ENCODE measurements at places on chromosomes 12 and 14.
A peak's percentile ranks its signal among the peaks of the same experiment; 100 is the strongest.

GRCh38 chr14:96512602-96513397 is 10.6 kb downstream of the PAPOLA start:
- no peak overlapping the region for H3K27ac ChIP-seq
- 0 out of 2 replicates have a peak, but pooled peaks cover 4% of the 10 kb centered on the region for H3K4me1 ChIP-seq
- no peaks in the 10 kb centered on the region for H3K36me3 ChIP-seq
- no peak overlapping the region for H3K4me3 ChIP-seq

GRCh38 chr12:5200278-5201087 is 156.8 kb downstream of the KCNA5 start:
- H3K27me3 ChIP-seq = no peaks in the 10 kb centered on the region
- no peak overlapping the region for H3K27ac ChIP-seq
- no peaks in the 10 kb centered on the region for H3K4me1 ChIP-seq

- no peaks in the 10 kb centered on the region for H3K36me3 ChIP-seq
- no peak for DNase-seq
- no peaks in the 10 kb centered on the region for H3K27me3 ChIP-seq
- no peak overlapping the region for H3K27ac ChIP-seq
- no peak overlapping the region for H3K4me3 ChIP-seq
- H3K4me1 ChIP-seq = no peaks in the 10 kb centered on the region
Measured at GRCh38 chr12:10285919-10286318, 21.8 kb upstream of the KLRD1 start.

- no peaks in the 10 kb centered on the region for H3K27me3 ChIP-seq
- peak overlapping the region; percentile 74 for H3K4me3 ChIP-seq
- peaks cover 21% of the 10 kb centered on the region for H3K36me3 ChIP-seq
Measured at GRCh38 chr12:66132408-66132807, 1.9 kb upstream of the LLPH start.

- peak overlapping the region; percentile 66 for H3K27ac ChIP-seq
- no peaks in the 10 kb centered on the region for H3K27me3 ChIP-seq
- peaks cover 8% of the 10 kb centered on the region for H3K4me1 ChIP-seq
Measured at GRCh38 chr12:53625373-53625945, 723 bp downstream of the ATF7 start.

DNA sequence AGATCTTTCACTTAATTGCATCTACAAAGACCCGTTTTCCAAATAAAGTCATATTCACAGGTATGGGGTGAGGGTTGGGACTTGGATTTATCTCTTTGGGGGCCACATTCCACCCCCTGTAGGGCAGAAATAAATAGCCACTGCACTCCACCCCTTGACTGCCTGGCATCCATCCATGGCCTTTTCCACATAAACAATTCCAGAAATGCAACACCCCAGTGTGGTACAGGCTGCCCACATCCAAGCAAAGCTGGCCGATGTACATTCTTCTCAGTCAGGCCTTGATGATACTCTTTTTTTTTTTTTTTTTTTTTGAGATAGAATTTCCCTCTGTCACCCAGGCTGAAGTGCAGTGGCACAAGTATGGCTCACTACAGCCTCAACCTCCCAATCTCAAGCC is 12.9 kb downstream of the DGLUCY start:
- no peaks in the 10 kb centered on the region for H3K27me3 ChIP-seq
- H3K27ac ChIP-seq = no peak overlapping the region
- H3K36me3 ChIP-seq = peaks cover 36% of the 10 kb centered on the region
- peaks cover 7% of the 10 kb centered on the region for H3K4me1 ChIP-seq
- DNase-seq = no peak
- H3K4me3 ChIP-seq = no peak overlapping the region

GRCh38 chr12:46124132-46124847 is 133.9 kb upstream of the SCAF11 start:
- H3K27me3 ChIP-seq = no peaks in the 10 kb centered on the region
- no peak overlapping the region for H3K4me3 ChIP-seq

GRCh38 chr12:97805146-97805545 is 342.5 kb downstream of the RMST start:
- H3K36me3 ChIP-seq = no peaks in the 10 kb centered on the region
- H3K4me3 ChIP-seq = no peak overlapping the region
- no peak for DNase-seq

- no peak for DNase-seq
- no peak overlapping the region for H3K4me3 ChIP-seq
- no peaks in the 10 kb centered on the region for H3K27me3 ChIP-seq
Measured at GRCh38 chr12:120922279-120922678, 18.1 kb upstream of the SPPL3 start.

Data from HCT116 (cell line).